Activated B cell treated with CpG ODN at 0.5 μM for 24 hours (primary cell): ENCODE measurements at places on chromosomes 7 and 10.

- H3K36me3 ChIP-seq: no peaks in the 10 kb centered on the region
- H3K4me1 ChIP-seq: no peaks in the 10 kb centered on the region
- peaks cover 6% of the 10 kb centered on the region for H3K27me3 ChIP-seq
- no peak for DNase-seq
- H3K27ac ChIP-seq: no peak overlapping the region
These were observed 120.9 kb downstream of the PLXNA4 start for GRCh38 chr7:132455378-132455777.

GRCh38 chr10:62900829-62901571 is 84.8 kb upstream of the EGR2 start:
- no peak overlapping the region for H3K27ac ChIP-seq
- no peaks in the 10 kb centered on the region for H3K36me3 ChIP-seq
- H3K4me1 ChIP-seq: no peaks in the 10 kb centered on the region
- no peak for DNase-seq
- no peaks in the 10 kb centered on the region for H3K27me3 ChIP-seq

GRCh38 chr7:113968713-113969112 is 49.9 kb upstream of the PPP1R3A start:
- H3K4me3 ChIP-seq: no peak overlapping the region
- H3K4me1 ChIP-seq: no peaks in the 10 kb centered on the region
- H3K27ac ChIP-seq: no peak overlapping the region
- no peaks in the 10 kb centered on the region for H3K27me3 ChIP-seq
- DNase-seq: no peak
- no peaks in the 10 kb centered on the region for H3K36me3 ChIP-seq

DNA sequence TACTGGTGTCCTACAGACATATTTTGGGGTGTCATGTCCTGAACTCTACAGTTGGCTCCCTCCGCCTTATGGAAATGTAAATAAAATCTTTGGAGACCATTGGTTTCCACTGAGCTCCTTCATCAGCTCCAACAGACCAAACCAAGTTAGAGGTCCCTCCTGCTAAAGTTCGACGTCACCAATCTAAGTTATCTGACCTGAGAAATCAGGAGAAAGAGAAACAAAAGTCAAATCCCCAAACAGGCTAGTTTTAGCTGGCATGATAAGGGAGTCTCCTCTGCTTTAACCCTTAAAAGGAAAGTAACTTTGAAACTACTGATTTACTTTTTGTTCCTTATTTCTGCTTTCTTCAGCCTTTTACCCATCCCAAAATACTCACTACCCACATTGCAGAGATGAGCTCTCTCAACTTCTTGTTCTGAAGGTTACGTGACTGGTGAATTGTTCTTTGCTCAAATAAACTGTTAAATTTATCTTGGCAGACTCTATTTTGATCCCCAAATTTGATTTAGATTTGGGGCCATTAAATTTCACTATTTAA is 39.9 kb downstream of the AVL9 start:
- DNase-seq: no peak
- H3K27me3 ChIP-seq: no peaks in the 10 kb centered on the region
- H3K36me3 ChIP-seq: peaks cover 18% of the 10 kb centered on the region
- H3K4me3 ChIP-seq: no peak overlapping the region
- peaks cover 13% of the 10 kb centered on the region for H3K4me1 ChIP-seq

GRCh38 chr7:155447603-155448002 is 10.3 kb upstream of the EN2 start:
- H3K4me1 ChIP-seq: peaks cover 18% of the 10 kb centered on the region
- no peak for DNase-seq
- H3K4me3 ChIP-seq: no peak overlapping the region
- no peaks in the 10 kb centered on the region for H3K36me3 ChIP-seq
- H3K27me3 ChIP-seq: peaks cover 50% of the 10 kb centered on the region
- no peak overlapping the region for H3K27ac ChIP-seq

DNA sequence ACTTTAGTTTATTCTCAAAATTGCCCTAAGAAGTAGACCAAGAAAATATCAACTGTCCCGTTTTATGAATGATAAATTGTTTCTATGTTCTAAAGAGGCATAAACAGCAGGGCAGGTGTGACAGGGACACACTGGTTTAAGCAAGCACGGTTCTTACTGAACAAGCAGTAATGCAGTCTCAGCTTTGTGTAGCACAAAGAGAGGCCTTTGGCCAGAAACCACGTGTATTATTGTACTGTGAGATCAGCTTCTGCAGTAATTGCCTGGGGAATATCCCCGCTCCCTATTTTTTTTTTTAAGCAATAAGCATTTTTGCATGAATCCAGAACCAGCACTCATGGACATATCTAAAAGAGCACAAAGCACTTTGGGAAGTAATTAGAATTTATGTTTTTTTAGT is 255.4 kb downstream of the WDR11 start:
- no peak for DNase-seq
- no peaks in the 10 kb centered on the region for H3K36me3 ChIP-seq
- no peaks in the 10 kb centered on the region for H3K27me3 ChIP-seq

- H3K27me3 ChIP-seq: peaks cover 2% of the 10 kb centered on the region
- H3K4me3 ChIP-seq: no peak overlapping the region
- no peaks in the 10 kb centered on the region for H3K4me1 ChIP-seq
- no peak overlapping the region for H3K27ac ChIP-seq
- DNase-seq: no peak
These were observed 268.3 kb downstream of the SNX13 start for GRCh38 chr7:17671956-17672355.

GRCh38 chr10:62034096-62034640 is 132.7 kb downstream of the ARID5B start:
- H3K4me3 ChIP-seq: no peak overlapping the region
- no peaks in the 10 kb centered on the region for H3K27me3 ChIP-seq
- H3K4me1 ChIP-seq: peaks cover 87% of the 10 kb centered on the region
- H3K36me3 ChIP-seq: peaks cover 45% of the 10 kb centered on the region
- H3K27ac ChIP-seq: peak overlapping the region; percentile 63

- DNase-seq: no peak
- peaks cover 2% of the 10 kb centered on the region for H3K36me3 ChIP-seq
- no peak overlapping the region for H3K4me3 ChIP-seq
- no peak overlapping the region for H3K27ac ChIP-seq
- H3K4me1 ChIP-seq: peaks cover 78% of the 10 kb centered on the region
These were observed 23.1 kb upstream of the JAZF1 start for GRCh38 chr7:28203508-28204240.

GRCh38 chr7:50792342-50793119 is 9.8 kb upstream of the GRB10 start:
- H3K36me3 ChIP-seq: no peaks in the 10 kb centered on the region
- peak overlapping the region; percentile 62 for H3K4me3 ChIP-seq
- H3K4me1 ChIP-seq: peaks cover 12% of the 10 kb centered on the region
- H3K27me3 ChIP-seq: peaks cover 55% of the 10 kb centered on the region

DNA sequence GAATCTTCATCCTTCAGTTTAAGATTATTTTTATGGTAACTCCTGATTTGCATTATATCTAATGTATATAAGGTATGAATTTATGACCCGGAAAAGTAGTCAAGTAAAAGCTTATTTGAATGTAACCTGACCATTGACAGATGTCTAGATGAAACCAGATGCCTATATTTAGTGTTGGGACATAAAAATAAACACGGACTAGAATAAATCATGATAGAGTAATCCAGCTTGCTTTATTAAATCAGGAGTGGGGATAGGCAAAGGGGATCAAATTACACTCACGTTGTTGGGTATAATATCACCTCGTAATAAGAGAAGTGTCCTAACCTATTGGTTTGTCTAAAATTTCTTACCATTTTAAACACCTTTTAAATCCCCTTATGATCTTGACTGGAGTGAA is 244.6 kb downstream of the AGMO start:
- no peak overlapping the region for H3K27ac ChIP-seq
- no peak overlapping the region for H3K4me3 ChIP-seq
- no peaks in the 10 kb centered on the region for H3K36me3 ChIP-seq

DNA sequence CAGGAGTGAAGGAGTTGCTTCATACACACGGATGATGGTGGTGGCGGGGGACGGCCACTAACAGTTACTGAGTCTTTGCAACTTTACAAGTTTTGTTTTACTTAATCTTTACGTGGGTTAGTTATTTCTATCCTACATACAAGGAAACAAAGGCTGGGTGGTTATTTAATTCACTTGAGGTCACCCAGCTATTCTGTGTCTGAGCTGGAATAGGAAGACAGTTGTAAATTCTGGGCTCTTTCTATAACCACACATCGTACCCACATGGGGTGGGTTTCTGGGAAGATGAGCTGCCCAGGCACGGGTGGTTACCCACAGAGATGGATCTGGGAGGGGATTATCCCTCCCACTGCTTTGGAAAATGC is 137.9 kb downstream of the ANLN start:
- peaks cover 4% of the 10 kb centered on the region for H3K27me3 ChIP-seq
- DNase-seq: no peak
- H3K27ac ChIP-seq: no peak overlapping the region
- no peaks in the 10 kb centered on the region for H3K36me3 ChIP-seq

- no peaks in the 10 kb centered on the region for H3K27me3 ChIP-seq
- no peaks in the 10 kb centered on the region for H3K36me3 ChIP-seq
- H3K4me1 ChIP-seq: no peaks in the 10 kb centered on the region
- no peak overlapping the region for H3K27ac ChIP-seq
- H3K4me3 ChIP-seq: no peak overlapping the region
These were observed 21.8 kb upstream of the TECTB start for GRCh38 chr10:112261281-112261822.

GRCh38 chr7:1049801-1050200 is 5.5 kb downstream of the GPR146 start:
- H3K36me3 ChIP-seq: no peaks in the 10 kb centered on the region
- peaks cover 22% of the 10 kb centered on the region for H3K4me1 ChIP-seq
- no peak overlapping the region for H3K4me3 ChIP-seq
- DNase-seq: no peak

GRCh38 chr10:58266003-58266825 is 1.5 kb downstream of the IPMK start:
- no peaks in the 10 kb centered on the region for H3K27me3 ChIP-seq
- H3K4me1 ChIP-seq: peaks cover 64% of the 10 kb centered on the region
- H3K36me3 ChIP-seq: peaks cover 12% of the 10 kb centered on the region
- H3K4me3 ChIP-seq: peak overlapping the region; percentile 97
- H3K27ac ChIP-seq: peak overlapping the region; percentile 96
- DNase-seq: no peak

- H3K27ac ChIP-seq: no peak overlapping the region
- DNase-seq: no peak
- no peaks in the 10 kb centered on the region for H3K27me3 ChIP-seq
- peaks cover 45% of the 10 kb centered on the region for H3K36me3 ChIP-seq
These were observed 99.1 kb downstream of the ALOX5 start for GRCh38 chr10:45473126-45473525.

GRCh38 chr10:71038091-71038633 is 149.8 kb upstream of the PCBD1 start:
- peaks cover 11% of the 10 kb centered on the region for H3K27me3 ChIP-seq
- no peaks in the 10 kb centered on the region for H3K36me3 ChIP-seq
- DNase-seq: no peak
- no peak overlapping the region for H3K4me3 ChIP-seq

DNA sequence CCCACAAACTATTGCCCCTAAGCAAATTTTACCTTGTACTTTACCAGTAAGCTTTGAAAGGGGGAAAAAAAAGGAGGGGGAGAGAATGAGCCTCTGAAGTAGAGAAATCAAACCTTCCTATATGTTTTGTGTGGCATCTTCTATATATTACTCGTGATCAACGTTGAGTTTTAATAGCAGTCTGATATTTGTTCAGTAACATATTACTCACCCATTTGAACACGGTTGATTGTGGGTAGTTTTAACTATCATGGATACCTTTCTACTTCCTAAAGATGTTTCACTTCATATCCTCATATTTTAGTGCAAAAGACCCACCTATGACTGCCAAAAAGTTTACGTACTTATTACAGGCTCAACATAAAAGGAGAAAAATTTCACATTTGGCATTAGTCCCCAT is 54.5 kb downstream of the CCDC6 start:
- H3K36me3 ChIP-seq: peaks cover 57% of the 10 kb centered on the region
- no peak overlapping the region for H3K27ac ChIP-seq
- H3K27me3 ChIP-seq: no peaks in the 10 kb centered on the region
- H3K4me3 ChIP-seq: peak overlapping the region; percentile 69
- no peak for DNase-seq

- H3K27ac ChIP-seq: no peak overlapping the region
- no peaks in the 10 kb centered on the region for H3K4me1 ChIP-seq
These were observed 417.8 kb downstream of the PARD3 start for GRCh38 chr10:34397324-34397723.

DNA sequence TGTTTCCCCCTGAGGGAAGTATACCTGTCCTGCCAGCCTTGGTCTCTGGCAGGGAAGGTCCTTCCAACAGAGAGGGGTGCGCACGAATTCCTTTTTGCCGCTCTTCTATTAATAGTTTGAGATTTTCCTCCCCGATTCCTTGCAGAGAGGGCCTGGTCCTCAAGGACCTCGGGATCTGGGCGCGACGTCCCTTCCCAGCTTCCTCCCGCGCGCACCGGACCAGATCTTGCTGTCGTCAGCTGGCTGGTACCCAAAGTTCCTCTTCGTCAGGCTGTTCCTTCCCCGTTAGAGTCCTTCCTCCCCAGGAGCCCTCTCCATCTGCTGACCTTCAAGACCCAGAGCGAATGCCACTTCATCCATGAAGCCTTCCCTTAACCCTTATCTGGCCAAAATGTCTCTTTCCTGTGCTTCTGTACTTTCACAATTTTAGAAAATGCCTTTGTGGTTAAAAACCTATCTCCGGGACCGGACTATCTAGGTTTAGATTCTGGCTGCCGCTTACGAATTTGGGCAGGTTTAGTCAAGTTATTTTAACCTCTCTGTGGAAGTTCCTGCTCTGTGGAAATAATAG is 851 bp upstream of the GOT1 start:
- peak overlapping the region; percentile 98 for H3K4me3 ChIP-seq
- no peak for DNase-seq
- H3K27ac ChIP-seq: peak overlapping the region; percentile 92
- peaks cover 29% of the 10 kb centered on the region for H3K4me1 ChIP-seq
- no peaks in the 10 kb centered on the region for H3K27me3 ChIP-seq

DNA sequence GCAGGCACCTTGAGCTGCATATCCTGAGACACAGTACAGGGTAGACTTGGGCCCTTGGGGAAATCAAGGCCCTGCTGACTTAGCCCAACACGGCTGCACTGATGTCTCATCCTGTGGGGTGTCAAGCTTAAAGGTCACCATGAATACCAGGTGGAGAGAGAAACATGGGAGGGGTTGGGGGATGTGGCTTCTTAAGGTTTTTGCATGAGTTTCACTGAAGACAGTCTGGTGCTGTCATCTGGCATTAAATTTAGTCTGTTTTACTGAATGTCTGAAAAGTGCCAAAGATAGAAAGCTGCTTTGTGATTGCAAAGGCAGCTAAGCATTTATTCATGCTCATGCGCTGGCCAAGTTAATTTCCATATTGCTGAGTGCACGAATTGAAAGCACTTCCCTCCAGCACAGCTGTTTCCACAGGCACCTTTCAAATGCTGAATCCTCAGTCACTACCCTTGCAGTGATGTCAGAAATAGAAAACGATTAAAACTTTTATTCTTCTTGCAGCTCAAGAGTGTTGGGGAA is 102.1 kb downstream of the OSBPL3 start:
- no peaks in the 10 kb centered on the region for H3K36me3 ChIP-seq
- peak overlapping the region; percentile 64 for H3K4me3 ChIP-seq
- DNase-seq: no peak

GRCh38 chr10:31242902-31243301 is 76.1 kb upstream of the ZEB1 start:
- no peaks in the 10 kb centered on the region for H3K4me1 ChIP-seq
- H3K27ac ChIP-seq: no peak overlapping the region
- DNase-seq: no peak
- H3K27me3 ChIP-seq: peaks cover under 1% of the 10 kb centered on the region
- no peaks in the 10 kb centered on the region for H3K36me3 ChIP-seq

GRCh38 chr10:85602713-85603112 is 763.9 kb downstream of the GRID1 start:
- DNase-seq: no peak
- H3K4me1 ChIP-seq: no peaks in the 10 kb centered on the region
- no peaks in the 10 kb centered on the region for H3K36me3 ChIP-seq
- H3K27me3 ChIP-seq: peaks cover 1% of the 10 kb centered on the region
- H3K4me3 ChIP-seq: no peak overlapping the region
